ENCODE measurements at places on chromosomes 4 and X.

GRCh38 chr4:118833192-118833820 lies 2.6 kb downstream of the SEC24D start:
- no peak for DNase-seq

DNA sequence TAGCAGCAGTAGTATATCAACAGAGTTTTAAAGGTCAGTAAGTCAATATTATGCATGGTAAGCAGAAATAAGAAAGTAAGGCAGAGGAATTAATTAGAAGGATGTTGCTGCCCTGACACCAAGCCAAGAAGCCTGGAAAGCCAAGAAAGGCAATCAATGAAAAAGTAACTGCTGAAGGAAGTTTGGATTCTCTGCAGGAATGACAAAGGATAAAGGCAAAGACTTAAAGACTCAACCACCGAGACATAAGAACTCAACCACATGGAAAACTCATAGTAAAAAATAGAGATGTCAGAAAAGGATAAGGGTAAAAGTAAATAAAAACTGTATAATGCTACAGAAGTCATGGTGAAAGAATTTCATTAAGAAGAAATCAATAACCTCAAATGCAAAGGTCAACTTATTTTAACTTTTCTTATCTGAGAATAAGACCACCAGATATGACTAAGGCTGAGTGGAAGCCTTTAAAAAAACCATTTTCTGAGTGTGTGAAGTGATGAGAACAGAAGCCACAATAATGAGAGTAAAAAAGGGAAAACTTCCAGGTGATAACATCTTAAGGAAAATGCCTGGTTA lies 55.2 kb downstream of the NEK1 start:
- no peak for DNase-seq

DNA sequence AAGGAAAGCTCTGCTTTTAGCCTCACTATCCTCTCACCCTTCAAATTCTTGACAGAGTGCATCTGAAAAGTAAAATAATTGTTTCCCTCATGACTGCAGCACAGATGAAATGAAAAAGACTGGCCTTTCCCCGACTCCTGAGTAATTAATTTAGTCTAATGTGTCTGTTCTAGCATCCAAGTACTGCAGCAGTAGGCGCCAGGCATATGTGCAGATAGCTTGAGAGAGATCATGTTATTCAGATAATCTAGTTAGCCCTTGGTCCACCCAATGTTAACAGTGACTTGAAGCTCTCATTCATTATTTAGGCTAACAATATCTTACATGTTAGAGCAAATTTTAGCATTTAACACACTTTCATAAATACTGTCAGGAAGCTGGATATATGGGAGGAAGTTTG lies 54.0 kb downstream of the MAP9 start:
- no peak for DNase-seq

GRCh38 chr4:83272900-83273299 lies 11.7 kb downstream of the COQ2 start:
- no peak for DNase-seq

DNA sequence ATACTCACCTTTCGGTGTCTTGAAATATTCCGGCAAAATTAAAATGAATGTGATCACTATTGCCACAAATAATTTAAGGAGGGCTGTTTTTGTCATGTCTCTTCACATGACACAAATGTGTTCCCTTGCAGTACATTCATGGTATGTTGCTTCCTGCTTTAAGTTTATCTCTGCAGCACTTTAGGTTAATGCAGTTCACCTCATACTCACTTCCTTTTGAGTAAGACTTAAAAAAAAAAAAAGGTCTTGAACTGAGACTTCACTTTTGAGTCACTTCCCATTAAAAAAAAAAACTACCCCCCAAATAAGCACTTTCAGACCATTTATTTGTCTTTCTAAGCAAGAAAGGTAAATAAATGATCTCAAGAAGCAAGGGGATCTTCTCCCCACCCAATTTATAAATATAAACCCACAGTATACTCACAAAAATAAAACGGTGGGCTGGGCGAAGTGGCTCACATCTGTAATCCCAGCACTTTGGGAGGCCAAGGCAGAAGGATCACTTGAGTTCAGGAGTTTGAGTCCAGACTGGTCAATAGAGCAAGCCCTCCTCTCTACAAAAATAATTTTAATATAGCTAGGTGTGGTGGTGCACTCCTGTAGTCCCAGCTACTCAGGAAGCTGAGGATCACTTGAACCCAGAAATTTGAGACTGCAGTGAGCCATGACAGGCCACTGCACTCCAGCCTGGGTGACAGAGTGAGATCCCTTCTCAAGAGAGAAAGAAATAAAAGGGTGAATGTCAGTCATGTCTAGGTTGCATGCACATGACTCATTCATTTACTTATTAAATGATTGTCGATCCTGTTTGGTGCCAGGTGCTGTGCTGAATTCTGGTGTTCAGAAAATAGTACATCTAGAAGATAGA lies at the start of gene TMEM156:
Gene TMEM156, minus strand, starts transcription at position 192 of the 868 bp plus-strand sequence. Its CDS starts 96 bp downstream, at position 96.
- peak; percentile 64 for DNase-seq

DNA sequence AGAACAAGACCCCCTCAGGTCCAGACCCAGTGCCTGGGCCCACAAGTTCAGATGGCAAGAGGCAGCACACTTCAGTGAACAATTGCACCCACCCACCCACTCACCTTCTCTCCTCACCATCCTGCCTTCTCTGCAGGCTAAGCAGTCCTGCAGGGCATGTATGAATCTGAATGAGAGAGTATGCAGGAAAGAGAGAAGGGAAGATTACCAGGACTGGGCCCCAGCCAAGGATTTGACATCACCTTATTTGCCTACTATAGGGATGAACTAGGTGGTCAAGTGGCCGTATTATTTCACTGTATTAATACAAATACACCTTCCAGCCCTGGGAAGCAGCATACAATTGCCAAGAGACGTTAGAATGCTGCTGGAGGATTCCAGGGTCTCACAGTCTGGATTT lies 2.1 kb upstream of the ZNF141 start:
- no peak for DNase-seq

GRCh38 chrX:31260351-31260750 lies 188.5 kb upstream of the FTHL17 start:
- DNase-seq: peak; percentile 1

DNA sequence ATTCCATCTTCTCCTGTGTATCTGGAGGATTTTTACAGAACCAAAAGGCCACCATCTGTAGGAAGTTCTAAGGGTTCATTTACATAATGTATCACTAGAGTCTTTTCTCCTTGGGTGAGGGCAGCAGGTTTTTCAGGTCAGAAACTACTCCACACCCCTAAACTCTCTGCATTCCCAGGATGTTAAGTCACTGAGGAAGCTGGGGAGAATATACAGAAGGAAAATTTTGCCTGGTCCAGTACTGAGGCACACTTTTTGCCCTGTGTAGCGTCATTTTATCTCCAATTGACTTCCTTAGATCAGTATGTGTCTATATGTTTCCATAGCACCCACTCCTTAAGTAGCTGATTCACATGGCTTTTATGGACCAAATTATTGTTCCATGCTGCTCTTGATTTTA lies 17.0 kb downstream of the XKRX start:
- DNase-seq: no peak

DNA sequence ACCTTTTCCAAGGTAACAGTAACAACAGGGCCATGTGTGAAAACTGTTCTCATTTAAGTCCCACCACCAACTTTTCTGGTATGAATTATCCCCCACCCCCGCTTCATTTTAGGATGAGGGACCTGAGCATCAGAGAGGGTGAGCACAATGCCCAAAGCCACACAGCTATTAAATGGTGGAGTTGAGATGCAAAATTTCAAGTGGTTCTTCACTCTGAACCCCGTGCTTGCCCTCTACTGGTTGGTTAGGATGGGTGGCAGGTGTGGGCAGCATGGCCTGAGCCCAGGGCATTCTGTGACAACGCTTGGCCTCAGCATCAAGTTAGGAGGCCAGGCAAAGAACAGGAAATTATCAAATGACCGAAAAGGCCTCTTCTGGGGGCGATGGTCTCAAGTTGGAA lies 33.5 kb downstream of the MED28 start:
- DNase-seq: no peak

DNA sequence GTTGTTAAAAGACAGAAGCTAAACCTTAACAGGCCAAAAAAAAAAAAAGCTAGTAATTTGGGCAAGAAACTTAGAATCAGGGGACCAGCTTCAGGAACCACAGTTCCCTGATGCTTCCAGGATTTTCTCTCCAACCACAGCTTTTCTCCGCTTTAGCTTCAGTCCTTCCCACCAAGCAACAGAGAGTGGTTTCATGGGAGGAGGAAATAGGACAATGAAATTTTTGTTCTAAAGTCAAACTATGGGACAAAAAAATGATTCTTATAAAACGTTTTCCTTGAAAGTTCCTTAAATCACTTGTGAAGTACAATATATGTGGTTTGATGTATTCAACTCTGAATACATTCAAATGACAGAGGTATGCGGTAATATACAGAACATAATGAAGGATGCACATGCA lies 71.0 kb upstream of the DHX15 start:
- DNase-seq: no peak

- DNase-seq: no peak
Measured at GRCh38 chr4:40283968-40284367, 51.2 kb upstream of the CHRNA9 start.

DNA sequence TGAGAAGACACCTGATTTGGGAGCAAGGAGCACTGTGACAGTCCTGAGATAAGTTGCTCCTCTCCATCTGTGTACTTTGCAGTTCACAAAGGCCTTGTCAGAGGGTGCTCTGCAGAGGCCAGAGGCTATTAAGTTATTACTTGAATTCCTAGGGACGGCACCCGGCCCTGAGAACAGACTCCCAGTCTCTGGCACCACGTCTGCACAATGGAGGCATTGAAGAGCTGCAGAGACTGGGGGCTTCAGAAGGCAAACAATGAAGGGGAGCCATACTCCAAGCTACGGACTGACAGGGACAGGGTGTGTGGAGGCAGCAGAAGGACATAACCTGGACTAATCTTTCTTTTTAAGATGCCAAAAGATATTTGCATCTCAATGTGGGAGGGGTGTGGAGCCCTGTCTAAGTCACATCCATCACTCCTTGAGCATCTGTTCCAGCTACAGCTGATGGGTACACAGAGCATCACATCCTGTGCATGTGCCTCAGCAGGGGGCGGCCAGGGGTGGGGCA lies 11.5 kb downstream of the RASGEF1B start:
- DNase-seq: no peak

DNA sequence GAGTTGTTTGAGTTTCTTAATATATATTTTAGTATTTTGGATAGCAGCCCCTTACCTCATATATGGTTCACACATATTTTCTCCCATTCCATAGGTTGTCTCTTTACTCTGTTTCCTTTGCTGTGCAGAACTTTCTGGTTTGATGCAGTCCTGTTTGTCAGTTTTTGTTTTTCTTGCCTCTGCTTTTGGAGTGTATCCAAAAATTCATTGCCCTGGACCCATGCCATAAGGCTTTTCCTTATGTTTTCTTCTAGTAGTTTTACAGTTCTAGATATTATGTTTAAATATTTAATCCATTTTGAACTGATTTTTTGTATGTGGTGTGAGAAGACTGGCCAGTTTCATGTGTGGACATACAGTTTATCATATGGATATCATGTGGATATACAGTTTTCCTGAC lies 58.5 kb upstream of the NUDT6 start:
- DNase-seq: peak; percentile 35

DNA sequence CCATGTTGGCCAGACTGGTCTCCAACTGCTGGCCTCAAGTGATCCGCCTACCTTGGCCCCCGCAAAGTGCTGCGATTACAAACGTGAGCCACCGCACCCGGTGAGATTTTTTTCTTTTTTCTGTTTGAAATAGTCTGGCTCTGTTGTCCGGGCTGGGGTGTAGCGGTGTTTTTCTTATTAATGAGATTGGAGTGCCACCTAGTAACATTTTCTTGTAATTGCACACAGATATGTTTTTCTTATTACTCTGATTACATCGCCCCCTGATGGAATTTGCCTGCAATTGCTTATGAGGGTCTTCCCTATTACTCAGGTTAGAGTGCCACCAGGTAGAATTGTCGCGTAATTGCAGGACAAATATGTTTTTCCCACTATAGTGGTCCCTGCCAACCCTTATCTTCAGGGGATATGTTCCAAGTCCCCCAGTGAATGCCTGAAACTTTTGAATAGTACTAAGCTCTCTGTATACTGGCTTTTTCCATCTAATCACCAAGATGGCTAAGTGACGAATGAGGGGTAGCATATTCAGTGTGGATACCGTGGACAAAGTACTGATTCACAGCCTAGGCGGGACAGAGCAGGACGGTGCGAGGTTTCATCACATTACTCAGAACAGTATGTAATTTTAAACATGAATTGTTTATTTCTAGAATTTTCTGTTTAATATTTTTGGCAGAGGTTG lies 8.6 kb upstream of the PDHA1 start:
- DNase-seq: peak; percentile 39

DNA sequence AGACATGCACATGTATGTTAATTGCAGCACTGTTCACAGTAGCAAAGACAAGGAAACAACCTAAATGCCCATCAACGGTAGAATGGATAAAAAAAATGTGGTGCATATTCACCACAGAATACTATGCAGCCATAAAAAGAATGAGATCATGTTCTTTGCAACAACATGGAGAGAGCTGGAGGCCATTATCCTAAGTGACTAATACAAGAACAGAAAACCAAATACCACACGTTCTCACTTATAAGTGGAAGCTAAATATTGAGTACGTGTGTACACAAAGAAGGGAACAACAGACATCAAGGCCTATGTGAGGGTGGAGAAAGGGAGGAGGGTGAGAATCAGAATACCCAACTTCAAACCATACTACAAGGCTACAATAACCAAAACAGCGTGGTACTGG lies 17.4 kb upstream of the LNX1 start:
- DNase-seq: no peak

DNA sequence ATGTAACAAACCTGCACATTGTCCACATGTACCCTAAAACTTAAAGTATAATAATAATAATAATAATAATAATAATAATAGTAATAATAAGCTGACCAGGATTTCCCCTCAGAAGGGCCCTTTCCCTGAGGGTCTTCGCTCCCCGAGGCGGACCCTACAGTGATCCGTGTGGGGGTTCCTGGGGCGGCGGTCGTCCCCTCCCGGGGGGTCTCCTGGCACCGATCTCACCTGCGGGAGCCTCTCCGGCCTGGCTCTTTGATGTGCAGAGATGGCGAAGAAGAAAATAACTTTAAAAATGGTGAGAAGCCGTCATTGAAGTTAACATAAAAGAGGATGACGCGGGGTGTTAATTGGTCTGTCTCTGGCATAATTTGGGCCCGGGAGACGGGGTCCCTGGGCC lies 48.2 kb upstream of the PPP2R3B start:
- DNase-seq: no peak

DNA sequence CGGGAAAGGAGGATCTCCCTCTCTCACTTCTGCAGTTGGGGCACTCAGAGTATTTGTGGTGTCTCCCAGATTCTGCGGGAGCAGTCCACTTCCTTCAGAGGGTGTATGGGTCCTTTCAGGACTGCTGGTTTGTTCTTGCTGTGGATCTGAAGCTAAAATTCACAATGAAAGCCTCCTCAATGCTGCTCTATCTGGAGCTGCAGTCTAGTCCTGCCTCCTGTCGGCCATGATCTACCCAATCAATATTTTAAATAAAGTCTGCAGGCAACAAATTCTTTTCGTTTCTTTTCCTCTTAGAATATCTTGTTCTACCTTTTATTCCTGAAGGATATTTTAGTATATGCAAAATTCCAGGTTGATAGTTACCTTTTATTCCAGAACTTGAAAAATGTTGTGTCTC lies 226.1 kb upstream of the AR start:
- no peak for DNase-seq
